ENCODE measurements at places on chromosomes 7 and 10.

DNA sequence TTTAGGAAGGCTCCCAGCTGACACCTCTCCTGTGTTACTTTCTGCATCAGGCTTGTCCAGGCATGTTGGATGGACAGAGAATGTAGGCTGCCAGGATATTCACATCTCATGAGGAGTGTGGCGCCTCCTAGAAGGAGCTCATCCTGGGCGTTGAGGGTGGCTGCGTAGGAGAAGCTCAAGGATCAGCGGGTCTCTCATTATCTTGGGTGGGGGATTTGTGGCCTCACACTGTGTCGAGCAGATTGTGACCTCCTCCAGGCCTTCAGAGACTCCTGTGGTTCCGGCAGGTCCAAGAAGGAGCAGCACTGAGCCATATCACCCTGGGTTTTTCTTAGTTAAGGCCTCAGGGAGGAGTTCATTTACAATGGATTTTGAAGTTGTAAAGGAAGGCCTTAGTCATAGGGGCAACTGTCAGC lies 8.7 kb upstream of the COBL start:
- no peak for DNase-seq
- H3K27ac ChIP-seq: no peak overlapping the region
- no peaks in the 10 kb centered on the region for H3K36me3 ChIP-seq
- H3K4me3 ChIP-seq: no peak overlapping the region

DNA sequence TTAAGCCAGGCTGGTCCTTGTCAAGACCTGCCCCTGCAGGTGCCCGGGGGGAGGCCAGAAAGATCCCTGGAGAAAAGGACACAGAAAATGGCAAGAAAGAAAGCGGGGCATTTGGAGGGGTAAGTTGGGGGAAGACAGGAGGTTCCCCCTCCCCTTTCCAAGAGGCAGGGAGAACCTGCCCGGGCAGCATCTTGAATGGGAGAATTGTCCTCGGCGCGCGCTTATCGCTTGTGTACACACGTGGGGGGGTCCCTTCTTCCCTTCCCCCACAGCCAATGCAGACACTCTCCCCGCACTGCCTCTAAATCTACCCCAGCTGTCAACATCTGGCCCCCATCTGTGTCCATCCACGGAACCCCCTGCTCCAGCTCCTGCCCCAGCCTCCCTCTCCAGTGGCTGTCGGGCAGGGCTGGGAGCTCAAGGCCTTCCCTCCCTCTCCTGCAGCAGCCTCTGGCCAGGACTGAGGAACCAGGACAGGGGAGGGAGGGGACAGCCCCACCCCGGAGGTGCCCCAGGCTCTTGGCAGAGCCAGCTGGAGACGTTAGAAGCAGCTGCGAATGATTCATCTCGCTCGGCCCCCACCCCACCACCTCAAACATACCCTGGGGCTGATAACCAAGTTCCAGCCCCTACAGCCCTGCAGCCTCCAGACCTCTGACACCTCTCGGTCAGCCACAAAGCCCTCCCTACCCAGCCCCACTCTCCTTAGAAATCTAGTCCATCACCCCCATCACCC lies 25.3 kb downstream of the EPHB4 start:
- H3K4me3 ChIP-seq: no peak overlapping the region
- peaks cover 25% of the 10 kb centered on the region for H3K4me1 ChIP-seq
- peak; percentile 95 for DNase-seq
- peaks cover 36% of the 10 kb centered on the region for H3K36me3 ChIP-seq
- no peaks in the 10 kb centered on the region for H3K27me3 ChIP-seq
- H3K27ac ChIP-seq: no peak overlapping the region

DNA sequence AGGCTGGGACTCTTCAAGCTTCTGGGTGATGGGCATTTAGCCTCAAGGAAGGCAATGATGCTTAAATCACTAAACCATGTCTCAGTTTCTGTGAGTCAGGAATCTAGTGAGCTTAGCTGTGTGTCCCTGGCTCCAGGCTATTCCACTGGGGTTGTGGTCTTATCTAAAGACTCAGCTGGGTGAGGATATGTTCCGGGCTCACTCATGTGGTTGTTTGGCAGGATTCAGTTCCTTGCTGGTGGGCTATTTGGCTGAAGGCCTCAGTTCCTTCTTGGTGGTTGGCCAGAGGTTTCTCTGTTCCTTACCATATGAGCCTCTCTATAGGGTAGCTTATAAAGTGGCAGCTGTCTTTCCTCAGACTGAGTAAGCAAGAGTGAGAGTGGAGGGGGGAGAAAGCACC lies 12.0 kb downstream of the EVX1 start:
- DNase-seq: no peak
- H3K27ac ChIP-seq: no peak overlapping the region
- H3K4me1 ChIP-seq: no peaks in the 10 kb centered on the region

DNA sequence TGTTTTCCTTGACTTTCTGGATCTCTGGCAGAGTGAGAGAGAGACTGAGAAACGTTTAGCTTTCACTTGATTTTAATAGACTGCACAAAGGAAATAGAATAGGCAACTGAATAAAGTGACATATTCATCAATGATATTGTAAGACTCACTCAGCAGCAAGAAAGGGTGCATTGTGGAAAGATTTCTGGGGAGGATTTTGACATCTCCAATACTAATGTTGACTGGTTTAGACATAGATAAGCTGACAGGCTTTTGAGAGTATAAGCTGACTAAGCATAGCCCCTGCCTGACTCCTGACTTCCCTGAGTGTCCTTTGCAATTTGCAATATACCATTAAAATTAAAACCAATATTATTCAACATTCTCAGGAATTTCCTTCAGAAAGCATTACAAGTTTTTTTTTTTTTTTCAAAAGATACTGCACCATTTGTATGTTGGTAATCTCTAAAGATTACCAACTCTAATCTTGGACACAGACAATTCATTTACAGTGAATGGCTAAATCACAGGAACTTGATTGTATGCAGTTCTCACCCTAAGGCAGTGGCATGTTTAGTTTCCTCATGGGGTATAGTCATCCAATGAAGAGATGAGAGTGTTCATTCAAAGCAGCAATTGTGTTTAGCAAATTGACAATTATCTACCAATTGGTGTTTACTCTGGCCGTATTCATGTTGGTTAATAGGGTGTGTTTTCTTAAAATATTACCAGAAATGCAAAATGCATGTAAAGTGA lies 325.6 kb downstream of the SORCS3 start:
- H3K4me1 ChIP-seq: no peaks in the 10 kb centered on the region
- no peak overlapping the region for H3K27ac ChIP-seq
- no peaks in the 10 kb centered on the region for H3K27me3 ChIP-seq
- H3K36me3 ChIP-seq: no peaks in the 10 kb centered on the region
- no peak overlapping the region for H3K4me3 ChIP-seq

GRCh38 chr7:35624299-35625186 lies 70.4 kb downstream of the HERPUD2 start:
- peaks cover 4% of the 10 kb centered on the region for H3K36me3 ChIP-seq
- H3K27ac ChIP-seq: no peak overlapping the region
- no peaks in the 10 kb centered on the region for H3K4me1 ChIP-seq
- DNase-seq: no peak
- H3K27me3 ChIP-seq: no peaks in the 10 kb centered on the region
- no peak overlapping the region for H3K4me3 ChIP-seq

DNA sequence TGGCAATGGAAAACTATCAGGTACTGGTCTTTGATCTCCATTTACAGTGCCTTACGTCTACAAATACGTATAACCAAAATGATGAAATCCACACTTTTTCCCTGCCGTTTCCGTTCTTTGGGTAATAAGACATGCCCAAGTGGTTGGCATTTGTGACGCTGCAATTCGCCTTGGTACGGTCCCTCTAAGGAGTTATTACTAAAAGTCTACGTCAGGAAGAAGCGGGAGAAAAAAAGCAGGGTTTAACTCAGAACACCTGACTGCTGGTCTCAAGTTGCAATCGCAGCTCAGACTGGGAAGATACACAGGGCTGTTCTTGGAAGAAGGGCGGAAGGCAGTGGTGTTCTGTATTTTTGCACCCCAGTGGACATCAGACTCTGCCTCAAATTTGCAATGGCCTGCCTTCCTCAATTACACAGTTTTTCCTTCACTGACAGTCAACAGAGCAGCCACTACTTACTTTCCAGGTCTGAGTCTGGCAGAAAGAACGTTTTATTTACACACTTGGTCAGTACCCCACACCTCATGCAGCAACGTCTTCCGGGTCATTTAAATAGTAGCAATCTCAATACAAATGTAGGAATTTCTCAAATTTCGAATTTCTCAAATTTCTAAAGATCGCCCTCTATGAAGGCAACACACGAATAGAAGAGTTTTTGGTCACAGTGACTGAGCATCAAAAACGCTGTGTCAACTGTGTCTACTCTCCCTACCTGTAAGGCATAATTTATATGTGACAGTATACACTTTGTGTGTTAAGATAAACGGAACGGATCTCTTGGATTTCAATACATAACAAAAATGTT lies 2.1 kb downstream of the BAIAP2L1 start:
- H3K36me3 ChIP-seq: peaks cover 3% of the 10 kb centered on the region
- no peaks in the 10 kb centered on the region for H3K27me3 ChIP-seq
- H3K4me1 ChIP-seq: peaks cover 35% of the 10 kb centered on the region
- H3K4me3 ChIP-seq: no peak overlapping the region

DNA sequence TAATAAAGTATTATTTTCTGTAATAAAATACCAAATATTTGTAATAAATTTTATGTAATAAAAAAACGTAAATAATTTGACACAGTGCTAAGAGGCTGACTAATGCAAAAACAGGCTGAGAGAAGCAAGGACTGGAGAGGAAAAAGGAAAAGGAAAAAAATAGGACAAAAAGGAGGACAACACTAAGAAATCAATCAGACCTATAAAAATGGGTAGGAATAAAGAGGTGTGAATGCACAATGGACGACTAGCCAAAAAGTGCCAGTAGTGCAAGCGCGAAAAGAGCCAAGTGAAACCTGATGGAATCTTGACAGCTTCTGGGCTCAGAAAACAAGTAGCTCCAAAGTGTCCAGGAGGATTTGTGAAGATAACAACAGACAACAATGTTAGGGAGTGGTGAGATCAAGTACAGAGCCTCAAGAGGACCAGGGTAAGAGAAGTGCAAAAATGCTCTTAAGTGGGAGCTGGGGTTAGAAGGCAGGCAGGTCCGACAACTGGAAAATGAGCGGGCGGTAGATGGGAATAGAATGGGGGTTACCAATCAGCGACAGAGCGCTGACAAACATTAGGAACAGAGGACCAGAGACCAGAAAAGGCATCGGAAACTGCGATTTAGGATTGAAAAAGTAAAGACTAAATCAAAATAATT lies 1.2 kb downstream of the BRAF start:
- no peaks in the 10 kb centered on the region for H3K4me1 ChIP-seq
- H3K36me3 ChIP-seq: peaks cover 5% of the 10 kb centered on the region
- DNase-seq: no peak
- H3K27me3 ChIP-seq: no peaks in the 10 kb centered on the region
- H3K4me3 ChIP-seq: peak overlapping the region; percentile 99
- peak overlapping the region; percentile 97 for H3K27ac ChIP-seq

GRCh38 chr10:14173706-14174594 lies 156.8 kb downstream of the FRMD4A start:
- H3K27me3 ChIP-seq: peaks cover 33% of the 10 kb centered on the region
- H3K27ac ChIP-seq: no peak overlapping the region

- H3K4me3 ChIP-seq: no peak overlapping the region
- no peaks in the 10 kb centered on the region for H3K27me3 ChIP-seq
- peaks cover 5% of the 10 kb centered on the region for H3K4me1 ChIP-seq
- no peak overlapping the region for H3K27ac ChIP-seq
- peak; percentile 57 for DNase-seq
Measured at GRCh38 chr10:110311357-110311949, 6.7 kb upstream of the SMNDC1 start.

DNA sequence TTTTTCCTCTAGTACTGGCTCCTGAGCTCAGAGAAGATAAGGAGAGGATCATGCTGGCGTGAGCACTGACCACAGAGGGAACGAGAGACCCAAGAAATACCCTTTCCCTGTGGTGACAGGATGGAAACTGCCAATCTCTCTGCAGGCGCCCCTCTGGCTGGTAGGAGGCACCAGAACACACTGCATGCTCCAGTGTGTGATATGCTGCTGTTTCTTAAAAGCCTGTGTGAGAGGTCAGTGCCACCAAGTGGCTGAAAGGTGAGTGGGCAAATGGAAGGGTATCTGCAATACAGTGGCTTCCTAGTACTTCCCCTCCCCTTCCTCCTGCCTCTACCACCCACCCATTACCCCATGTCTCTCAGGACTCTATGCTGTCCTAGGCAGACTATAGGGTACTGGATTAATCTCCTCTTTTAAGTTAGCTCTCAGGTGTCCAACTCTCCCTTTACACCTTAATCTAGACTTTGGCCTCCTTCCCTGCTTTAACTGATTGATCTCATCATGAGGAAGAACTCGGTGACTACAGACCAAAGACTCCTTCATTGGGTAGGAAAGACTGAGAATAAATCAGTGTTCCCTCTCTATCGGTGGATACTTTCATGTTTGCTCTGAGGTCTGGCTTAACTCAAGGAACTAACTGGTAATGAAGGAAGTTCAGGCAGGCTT lies 283.6 kb downstream of the ADRA2A start:
- H3K4me3 ChIP-seq: no peak overlapping the region
- no peaks in the 10 kb centered on the region for H3K4me1 ChIP-seq
- no peaks in the 10 kb centered on the region for H3K36me3 ChIP-seq
- H3K27me3 ChIP-seq: peaks cover 21% of the 10 kb centered on the region
- peak; percentile 42 for DNase-seq
- H3K27ac ChIP-seq: no peak overlapping the region

DNA sequence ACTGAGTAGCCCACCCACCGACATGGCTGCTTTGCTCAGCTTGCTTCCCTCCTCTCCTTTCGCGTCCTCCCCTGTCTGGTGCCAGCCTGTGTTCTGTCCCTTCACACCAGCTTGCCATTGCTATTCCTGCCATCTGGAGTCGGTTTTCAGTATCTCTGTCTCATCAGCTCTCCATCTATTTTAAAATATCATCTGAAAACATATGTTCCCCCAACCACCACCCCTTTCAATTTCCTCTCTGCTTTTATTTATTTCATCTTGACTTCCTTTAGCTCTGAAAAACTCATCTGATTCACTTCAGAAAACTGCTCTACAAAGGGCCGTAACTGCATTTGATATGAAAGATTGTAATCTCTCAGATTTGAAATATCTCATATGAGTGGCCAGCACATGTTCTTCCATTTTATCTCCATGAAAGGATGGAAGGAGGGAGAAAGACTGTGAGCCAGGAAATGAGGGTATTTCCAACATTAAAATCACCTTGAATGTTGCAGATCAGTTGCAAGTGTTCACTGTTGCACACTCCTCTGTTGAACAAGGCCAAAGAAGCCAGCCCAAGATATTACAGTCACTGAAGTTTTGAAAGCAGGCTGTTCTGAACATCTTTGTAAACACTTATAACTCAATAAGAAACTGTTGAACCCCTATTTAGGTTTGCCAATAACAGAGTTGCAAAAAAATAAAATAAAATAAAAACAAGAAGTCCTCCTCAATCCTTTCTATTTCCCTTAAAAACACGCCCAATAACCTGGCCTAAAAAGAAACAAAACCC lies 202.4 kb upstream of the NEBL start:
- no peak overlapping the region for H3K27ac ChIP-seq
- H3K36me3 ChIP-seq: no peaks in the 10 kb centered on the region
- DNase-seq: no peak
- peaks cover 19% of the 10 kb centered on the region for H3K4me1 ChIP-seq
- no peaks in the 10 kb centered on the region for H3K27me3 ChIP-seq

DNA sequence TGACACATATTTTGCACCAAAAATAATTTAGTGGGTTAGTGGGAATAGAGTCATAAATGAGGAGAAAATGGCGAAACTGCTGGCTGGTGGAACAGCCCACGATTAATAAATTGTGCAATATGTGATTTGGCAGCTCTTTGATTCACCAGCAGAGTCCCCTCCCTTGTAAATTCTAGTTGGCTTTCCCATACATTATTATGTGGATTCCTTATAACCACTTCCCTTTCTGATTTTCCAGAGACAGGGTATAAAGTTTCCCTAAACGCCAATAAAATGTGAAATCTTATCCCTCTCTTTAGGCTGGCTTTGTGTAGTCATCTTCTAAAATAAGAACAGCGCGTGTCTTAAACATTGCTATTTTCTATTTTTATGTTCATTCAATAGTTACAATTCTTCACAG lies 149.4 kb upstream of the FERD3L start:
- no peak for DNase-seq
- H3K27me3 ChIP-seq: no peaks in the 10 kb centered on the region
